CD4-positive, alpha-beta T cell treated with Interleukin-10 for 1 hour (primary cell): ENCODE measurements at places on chromosomes 11 and 22.

DNA sequence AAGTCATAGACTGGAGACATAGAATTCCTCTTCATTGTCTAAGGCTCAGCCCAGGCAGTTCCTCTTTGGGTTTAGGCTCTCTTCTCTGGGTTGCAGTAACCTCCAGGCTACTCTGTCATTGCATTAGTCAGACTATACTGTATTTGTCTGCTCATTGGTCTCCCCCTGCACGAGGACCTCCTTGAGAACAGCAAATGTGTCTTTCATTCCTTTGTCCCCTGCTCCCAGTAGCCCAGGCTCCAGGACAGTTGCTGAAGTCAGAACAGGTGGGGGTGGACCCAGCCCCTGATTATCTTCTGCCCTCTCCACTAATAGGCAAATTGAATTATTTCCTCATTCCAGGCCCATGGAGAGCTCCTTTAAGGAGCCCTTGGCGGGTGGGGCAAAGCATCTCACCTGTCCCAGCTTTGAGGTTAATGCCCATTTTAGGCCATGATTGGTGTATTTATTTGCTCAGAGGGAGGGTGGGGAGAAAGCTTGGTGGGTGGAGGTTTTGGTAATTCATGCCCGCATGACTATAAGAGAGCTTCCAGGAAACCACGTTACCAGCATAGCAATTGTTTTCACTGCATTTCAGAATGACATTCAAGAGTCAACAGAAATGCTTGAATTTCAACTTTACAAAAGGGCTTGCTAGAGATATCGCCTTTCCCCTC is 40.9 kb downstream of the NAV2 start:
- DNase-seq, result no peak

- peak; percentile 87 for DNase-seq
These were observed 17.0 kb upstream of the IL2RB start for GRCh38 chr22:37166675-37167066.

DNA sequence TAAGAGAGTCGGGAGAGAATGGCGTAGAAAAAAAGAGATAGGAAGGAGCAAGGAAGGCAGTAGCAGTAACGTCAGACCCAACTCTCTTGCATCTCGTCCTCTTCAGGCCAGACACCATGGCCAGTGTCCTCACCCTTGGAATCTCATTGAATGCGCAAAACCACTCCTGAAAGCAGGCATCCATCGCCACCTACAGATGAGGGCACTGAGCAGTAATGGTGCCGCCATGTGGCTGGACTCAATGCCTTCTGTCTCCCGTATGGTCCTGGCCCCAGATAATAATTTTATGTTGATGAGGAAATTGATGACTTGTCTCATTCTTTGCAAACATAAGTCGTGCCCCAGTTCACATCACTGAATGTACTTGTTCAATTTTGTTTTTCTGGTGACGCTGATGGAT is 17.8 kb upstream of the ALX4 start:
- DNase-seq, result no peak

DNA sequence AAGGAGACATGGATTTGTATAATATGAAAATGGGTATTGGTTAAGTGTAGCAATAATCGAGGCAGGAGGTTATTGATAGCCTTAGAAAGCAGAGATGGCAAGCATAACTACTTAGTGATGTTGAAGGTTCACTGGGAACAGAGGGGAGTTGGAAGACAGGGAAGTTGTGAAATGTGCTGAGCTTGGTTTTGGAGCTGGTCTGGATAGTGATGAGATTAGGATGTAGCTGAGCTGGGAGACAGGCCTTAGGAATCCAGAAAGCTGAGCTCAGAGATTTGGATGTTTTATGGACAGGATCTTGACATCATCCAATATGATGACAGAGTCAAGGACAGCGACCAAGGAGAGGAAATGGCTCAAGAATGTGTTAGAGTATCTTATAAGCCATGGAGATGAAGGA is 113.1 kb downstream of the ARHGAP42 start:
- no peak for DNase-seq

- DNase-seq, result no peak
These were observed 97.9 kb upstream of the RTL6 start for GRCh38 chr22:44595841-44596341.

DNA sequence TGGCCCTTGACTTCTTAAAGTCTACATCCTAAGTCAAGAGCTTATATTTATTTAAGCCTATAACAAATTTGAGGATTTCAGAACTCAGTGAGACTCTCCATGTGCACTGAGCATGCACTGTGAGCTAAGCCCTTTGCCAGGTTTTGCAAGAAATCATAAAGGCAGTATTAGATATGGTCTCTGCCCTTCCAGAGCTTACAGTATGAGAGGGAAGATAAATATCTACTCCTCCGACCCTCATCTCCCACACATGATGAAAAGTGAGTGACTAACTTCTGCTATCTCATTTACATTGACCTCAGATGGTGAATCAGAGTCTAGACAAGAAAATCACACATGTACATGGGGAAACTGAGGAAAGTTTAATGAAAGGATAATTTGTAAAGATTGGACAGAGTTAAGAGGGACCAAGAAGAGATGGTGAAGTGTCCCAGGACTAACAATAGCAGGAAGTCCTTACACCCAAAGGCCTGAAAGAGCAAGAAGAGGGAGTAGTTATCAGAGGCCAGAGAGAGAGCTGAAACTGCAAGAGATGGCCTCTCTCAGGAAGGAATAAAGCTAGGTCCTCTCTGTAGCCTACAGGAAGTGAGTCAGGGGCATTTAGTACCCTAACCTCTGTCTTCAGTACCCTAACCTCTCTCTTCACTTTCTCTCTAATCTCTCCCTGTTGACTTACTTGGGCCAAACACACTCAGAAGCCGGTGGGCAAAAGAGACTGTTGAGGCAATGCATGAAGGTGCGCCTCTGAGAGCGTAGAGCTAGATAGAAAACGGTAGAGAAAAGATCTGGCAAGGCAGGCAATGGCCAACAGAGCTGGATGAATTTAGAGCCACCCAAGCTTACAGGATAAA is 23.0 kb upstream of the BLID start:
- no peak for DNase-seq

- DNase-seq, result no peak
These were observed 14.0 kb upstream of the MCHR1 start for GRCh38 chr22:40665312-40665711.

DNA sequence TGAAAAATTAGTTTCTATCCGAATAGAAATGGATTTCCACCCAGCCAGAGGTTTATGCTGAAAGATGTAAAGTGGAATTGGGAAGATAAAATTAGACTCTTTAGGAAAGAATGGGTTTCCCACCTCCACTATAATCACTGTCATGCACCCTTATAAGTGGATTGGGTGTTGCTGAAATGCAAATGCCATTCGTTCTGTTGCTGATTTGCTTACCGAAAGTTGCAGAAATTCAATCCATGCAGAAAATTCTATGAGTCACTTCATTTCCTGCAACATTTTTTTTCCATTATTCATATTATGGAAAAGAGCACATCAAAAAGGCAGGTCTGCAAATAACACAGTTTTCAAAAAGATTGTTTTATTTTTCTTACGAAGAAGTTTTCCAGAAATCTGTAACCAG is 65.6 kb downstream of the LDLRAD3 start:
- DNase-seq, result no peak

DNA sequence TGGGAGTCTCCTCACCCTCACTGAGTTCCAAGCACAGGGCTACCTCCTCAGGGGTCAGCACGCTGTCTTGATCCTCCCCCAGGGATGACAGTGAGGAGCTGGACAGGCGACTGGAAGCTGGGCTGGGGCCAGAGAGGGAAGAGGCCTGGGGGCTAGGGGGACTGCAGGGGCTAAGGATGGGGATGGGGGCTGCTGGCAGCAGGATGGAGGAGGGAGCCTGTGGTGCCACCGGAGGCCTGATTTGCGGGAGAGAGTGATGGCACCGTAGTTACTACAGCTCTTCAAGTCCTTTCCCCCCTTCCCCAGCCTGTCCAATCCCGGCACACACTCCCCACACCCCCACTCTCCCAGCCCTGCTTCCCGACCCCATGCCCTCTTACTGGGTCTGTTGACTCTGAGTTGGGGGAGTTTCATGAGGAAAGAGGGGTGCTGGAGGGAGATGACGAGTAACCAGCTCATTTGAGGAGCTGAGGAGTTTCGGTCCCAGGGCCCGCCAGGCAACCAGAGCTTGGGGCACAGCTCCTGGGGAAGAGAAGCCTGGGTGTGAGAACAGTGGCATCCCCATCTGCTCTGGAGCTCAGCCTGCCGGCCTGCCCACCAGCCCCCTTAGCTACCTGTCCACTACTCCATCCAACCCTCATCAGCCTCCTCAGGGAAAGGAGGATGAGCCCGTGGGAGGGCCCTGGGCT is 10.5 kb downstream of the ROBO4 start:
- no peak for DNase-seq

- DNase-seq, result no peak
These were observed 286.7 kb downstream of the TBC1D22A start for GRCh38 chr22:47049078-47049624.

- DNase-seq, result no peak
These were observed 27.6 kb upstream of the LRRC10B start for GRCh38 chr11:61480994-61481335.

GRCh38 chr11:19892387-19892786 is 179.8 kb downstream of the NAV2 start:
- no peak for DNase-seq

GRCh38 chr22:22754961-22755777 is 110.8 kb downstream of the GGTLC2 start:
- DNase-seq, result no peak

DNA sequence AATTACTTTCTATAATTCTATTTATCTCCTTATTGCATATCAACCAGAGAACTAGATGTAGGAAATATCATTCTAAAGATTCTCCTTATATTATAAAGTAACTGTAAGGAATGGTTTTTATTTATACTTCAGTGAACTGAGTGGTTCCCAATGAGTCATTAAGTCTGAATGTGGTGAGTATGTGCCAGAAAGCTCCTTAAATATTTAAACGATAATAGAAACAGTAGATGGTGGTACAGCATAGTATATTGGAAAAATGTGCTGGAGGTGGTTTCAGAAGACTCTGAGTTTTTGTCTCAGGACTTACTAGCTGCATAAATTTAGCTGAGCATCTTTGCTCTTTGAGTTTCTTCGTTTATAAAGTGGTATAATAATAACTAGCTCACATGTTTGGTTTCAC is 653.5 kb downstream of the FAM181B start:
- DNase-seq, result no peak

DNA sequence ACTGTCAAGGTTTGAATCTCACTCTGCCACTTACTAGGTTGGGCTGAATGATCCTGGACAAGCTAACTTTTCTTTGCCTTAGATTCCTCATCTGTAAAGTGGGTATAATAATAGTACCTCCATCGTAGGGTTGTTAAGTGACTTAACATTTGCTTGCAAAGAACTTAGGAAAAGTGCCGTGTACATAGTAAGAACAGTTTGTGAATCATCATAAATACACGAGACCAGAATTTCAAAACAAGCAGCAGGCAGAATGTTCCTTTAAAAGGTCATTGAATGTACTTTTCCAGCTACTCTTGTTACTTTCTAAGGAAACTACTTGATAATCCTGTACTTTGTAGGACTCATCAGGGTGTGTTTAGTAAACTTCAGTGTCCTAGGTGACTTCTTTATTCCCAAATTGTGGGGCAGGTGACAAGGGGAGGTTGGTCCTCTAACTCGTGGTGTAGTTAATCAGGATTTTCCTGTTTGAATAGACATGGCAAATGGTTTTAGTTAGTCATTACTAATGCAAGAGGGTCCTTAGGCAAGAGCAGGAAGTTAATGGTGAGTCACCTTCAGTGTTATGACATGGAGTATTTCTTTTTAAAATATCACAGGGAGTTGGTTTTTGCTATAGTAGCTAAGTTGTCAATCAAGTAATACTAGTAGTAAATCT is 67.9 kb downstream of the YAP1 start:
- no peak for DNase-seq

DNA sequence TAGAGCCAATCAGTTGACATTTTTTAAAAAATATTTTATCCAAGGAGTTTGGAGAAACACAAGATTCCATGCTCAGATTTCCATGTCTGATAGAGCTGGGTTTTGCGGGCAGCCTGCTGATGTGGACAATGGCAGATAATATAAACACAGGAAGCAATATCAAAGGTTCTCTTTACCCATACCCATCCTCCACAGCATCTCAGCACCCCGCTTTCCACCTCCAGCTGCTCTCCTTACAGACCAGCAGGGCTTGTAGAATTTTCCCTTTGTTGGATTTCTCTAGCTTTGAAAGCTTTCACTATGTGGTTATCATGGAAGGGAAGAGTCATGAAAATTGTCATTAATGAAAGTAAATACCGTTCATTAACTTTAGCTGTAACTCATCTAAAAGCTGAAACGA is 746.4 kb downstream of the OPCML start:
- no peak for DNase-seq

GRCh38 chr11:10891151-10891720 is 33.4 kb upstream of the ZBED5 start:
- DNase-seq, result no peak
